Cortex of kidney (tissue), 1 donor: ENCODE measurements at places on chromosomes 3 and 15.

GRCh38 chr3:114880078-114880477, 267.0 kb downstream of the ZBTB20 start:
- DNase-seq = no peak

- no peak for DNase-seq
Measured at GRCh38 chr3:119628816-119629445, 31.2 kb downstream of the PLA1A start.

DNA sequence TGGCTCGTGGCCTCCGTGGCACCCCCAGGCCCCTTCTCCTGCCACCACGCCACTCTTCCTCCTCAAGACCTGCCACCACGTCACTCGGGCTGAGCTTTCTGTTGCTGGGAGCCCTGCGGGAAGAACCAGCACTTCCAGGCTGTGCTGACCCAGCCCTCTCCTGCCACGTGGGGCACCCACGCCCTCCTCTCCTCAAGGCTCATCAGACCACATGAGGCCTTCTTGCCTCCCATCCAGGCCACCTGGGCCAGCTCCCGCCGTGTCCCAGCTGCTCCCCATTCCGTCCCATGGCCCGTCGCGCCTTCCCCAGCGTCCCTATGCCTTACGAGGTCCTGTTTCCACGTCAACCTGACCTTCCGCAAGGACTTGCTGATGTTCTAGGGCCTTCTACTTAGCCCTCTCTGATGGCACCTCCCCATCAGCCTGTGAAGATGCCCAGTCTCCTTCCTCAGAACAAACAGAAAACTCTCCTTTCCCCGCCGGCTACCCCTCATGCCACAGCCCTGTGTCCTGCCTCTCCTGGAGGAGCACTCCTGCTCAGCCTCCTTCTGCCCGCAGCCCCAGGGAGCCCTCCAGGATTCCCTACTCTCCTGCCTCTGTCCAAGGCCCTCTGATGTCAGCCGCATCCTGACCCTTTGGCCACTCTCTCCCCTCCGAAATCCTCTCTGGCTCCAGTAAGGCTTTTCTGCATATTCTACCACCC, 71.1 kb upstream of the BLM start:
- no peak for DNase-seq

DNA sequence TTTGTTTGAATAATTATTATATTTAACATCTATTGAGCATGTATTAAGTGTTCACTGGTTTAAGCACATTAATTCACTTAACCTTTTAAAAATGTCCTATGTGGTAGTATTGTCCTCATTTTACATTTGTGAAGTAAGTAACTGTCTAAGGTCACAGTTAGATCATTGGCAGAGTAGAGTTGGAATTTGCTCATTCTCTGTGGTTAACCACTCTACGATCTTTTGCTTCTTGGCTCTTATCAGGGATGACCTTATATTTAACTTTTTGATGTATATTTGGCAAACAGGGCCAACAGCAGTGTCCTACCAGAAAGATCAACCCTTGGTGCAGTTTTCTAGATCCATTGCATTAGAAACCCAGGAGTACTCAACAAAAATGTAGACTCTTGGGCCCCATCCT, 34.0 kb downstream of the PXK start:
- DNase-seq = no peak

DNA sequence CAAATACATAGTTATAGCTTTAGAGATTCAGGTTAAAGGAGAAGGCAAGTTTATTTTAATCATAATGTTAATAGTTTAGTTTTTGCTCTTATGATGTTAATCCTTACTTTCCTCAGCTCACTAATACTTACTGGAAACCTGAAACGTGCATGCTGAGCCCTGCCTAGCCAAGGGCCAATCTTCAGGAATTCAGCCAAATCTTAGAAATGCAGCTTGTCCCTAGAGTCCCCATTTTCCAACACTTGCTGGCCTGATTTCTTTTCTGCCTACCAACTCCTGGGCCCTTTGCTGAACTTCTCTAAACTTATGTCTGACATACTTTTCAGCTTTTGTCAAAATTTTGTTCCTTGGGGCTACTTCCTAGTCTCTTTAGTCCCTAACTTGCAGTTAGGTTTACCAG, 22.8 kb downstream of the BCHE start:
- no peak for DNase-seq

GRCh38 chr15:77543159-77543882, 89.4 kb downstream of the LINGO1 start:
- DNase-seq = no peak

DNA sequence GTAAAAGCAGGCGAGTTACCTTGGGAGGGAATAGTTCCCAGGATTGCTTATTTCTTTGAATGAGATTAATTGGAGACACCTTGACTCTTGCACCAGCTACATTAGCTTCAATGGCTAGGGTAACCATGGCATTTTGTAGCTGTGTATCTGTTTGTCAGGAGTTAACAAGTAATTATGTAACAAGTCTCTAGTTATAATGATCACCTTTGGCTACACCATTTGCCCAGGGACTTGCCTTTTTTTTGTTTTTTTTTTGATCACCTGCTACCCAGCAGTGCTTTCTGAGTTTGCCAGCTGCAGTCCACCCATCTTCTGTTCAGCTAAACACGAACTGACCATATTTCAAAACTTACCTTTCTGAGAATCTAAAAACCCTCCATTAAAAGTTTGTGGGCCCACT, 2.2 kb downstream of the MED12L start:
- DNase-seq = no peak

GRCh38 chr3:124823206-124823605, 64.0 kb downstream of the ITGB5 start:
- no peak for DNase-seq

DNA sequence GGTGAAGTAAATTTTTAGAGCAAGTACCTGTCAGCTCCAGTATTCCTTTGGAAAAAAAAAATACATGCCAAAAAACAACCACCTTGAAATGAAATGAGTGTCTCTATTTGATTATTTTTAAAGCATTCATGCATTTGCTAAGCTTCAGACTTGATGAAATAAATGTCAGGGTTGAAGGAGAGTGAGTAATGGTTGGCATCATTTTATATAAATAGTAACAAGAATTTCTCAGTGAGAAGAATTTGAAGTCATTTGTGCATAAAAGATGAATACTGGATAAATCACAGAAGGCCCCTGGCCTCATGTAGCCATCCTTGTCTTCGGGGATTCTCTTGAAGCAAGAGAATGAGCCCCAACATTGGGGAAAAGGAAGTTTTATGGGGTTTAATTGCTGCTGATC, 318.4 kb downstream of the LPP start:
- no peak for DNase-seq

GRCh38 chr15:78083687-78084448, 6.4 kb upstream of the TBC1D2B start:
- DNase-seq = no peak

DNA sequence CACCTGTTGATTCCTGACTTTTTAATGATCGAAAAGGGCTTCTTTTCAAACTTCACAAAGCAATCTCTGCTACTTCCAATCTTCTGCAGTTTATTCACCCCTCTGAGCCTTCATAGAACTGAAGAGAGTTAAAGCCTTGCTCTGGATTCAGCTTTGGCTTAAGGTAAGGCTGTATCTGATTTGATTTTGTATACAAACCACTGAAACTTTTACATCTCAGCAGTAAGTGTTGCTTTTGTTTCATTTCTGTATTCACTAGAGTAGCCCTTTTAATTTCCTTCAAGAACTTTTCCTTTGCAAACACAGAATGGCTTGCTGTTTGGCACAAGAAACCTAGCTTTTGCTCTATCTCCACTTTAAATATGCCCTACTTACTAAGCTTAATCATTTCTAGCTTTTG, 1193.0 kb upstream of the GBE1 start:
- DNase-seq = no peak

DNA sequence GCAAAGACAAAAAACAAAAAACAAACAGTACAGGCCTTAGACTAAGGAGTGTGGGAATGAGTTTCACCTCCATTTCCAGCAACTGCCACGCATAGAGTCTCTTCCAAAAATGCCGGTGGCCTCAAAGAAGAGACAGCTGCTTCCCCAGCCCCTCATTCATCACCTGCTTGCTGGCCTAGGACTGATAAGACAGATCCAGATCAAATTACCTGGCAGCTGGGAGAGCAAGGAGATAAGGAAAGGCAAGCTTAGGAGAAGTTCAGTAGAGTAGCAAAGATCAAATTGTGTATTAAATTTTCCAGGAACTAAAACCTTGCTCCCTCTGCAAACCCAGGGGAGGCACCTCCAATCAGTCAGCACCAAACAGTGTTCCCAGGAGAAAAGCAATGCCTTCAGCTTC, 325.8 kb upstream of the CTNNB1 start:
- DNase-seq = no peak

- DNase-seq = no peak
Measured at GRCh38 chr15:84840255-84840654, 23.1 kb downstream of the ALPK3 start.

- no peak for DNase-seq
Measured at GRCh38 chr15:86079508-86080266, at the start of gene AGBL1. Gene AGBL1 (plus strand): TSS chr15:86079871.

DNA sequence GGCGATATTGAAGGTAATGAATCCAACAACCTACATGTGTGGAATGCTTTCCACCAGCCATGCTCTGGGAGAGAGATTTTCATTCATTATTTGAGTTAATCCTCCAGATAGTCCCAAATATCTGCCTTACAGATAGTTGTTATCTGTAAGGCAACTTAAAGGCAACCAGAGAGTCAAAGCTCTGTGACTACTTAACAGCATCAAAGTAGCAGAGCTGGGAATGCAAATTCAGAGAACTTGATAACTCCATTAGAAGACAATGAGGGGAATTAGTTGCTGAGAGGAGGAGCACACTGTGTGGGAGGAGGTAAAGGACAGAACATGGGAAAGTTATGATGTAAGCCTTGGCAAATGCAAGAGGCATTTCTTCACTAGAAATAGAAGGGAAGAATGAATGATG, 10.5 kb upstream of the CRBN start:
- no peak for DNase-seq

DNA sequence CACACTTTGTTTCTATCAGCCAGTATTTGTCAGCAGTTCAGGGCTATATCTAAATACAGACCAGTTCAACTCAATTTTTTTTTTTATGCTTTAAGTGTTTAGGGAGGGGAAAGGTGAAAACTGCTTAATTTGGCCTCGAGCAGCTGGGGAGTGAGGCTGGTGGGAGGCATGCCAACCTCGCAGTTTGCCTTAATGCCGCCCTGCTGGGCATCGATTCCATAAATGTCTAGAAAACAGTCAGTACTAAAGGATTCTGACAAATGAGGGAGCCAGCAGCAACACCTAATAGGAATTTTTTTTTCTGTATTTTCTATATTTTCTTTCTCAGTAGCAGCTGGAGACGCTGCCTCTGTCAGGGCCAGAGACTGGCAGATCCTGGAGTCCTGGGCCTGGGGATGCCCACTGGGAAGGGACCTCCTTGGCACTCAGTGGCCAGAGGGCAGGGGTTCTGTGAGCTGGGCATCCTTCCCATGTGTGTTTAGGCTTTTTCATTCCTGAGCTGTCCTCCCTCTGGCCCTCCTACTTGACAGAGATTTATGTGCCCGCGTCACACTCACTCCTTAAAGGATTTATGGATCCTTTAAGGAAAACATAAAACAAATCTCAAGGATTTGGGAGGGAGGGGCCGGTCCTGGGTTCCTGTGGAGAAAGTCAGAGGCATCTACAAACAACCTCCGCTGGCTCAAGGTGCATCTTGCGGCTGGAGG, 117.8 kb downstream of the WNT5A start:
- DNase-seq = no peak

GRCh38 chr15:90870354-90871138, 2.2 kb downstream of the FURIN start:
- no peak for DNase-seq

DNA sequence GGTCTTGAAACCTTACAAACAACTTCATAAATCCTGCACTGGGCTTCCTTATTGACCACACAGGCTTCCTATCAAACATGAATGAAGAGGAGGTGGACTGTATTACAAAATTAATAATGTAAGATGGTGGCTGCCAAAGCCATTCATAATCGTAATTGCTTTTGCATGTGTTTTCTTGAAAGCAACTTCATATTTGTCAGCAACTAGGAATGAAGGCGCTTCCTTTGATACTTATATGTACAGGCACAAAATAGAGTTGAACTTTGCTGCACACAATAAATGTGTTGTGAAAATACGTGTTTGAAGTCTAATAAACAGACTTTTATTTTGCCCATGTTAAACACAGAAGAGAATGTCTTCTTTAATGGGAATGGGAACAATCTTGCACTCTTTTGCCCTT, 72.1 kb upstream of the OXTR start:
- no peak for DNase-seq

GRCh38 chr15:45262906-45263461, 10.9 kb downstream of the SLC28A2 start:
- no peak for DNase-seq

GRCh38 chr15:41258750-41259471, 27.8 kb downstream of the CHP1 start:
- DNase-seq = no peak

GRCh38 chr15:65789759-65790425, 2.2 kb downstream of the DENND4A start:
- DNase-seq = no peak

- no peak for DNase-seq
Measured at GRCh38 chr15:65730549-65731172, 61.4 kb downstream of the DENND4A start.

- no peak for DNase-seq
Measured at GRCh38 chr3:186933816-186934215, 3.5 kb downstream of the ST6GAL1 start.

DNA sequence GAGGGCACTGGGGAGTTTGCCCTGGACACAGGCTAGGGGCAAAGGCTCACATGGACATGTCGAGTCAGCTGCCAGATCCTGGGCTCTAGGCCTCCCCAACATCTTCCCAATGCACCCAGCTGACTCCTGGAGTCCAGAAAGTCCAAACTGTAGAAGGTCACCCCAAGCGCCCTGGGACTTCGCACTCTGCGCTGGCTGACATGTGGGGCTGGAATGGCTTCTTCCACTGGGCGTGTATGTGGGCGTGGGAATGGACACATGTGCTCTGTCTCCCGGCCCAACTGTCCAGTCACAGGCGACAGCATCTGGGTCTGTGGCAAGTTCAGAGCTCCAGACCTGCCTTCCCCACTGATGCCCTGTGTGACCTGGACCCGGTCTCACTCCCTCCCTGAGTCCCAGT, 13.2 kb upstream of the FURIN start:
- DNase-seq = no peak

DNA sequence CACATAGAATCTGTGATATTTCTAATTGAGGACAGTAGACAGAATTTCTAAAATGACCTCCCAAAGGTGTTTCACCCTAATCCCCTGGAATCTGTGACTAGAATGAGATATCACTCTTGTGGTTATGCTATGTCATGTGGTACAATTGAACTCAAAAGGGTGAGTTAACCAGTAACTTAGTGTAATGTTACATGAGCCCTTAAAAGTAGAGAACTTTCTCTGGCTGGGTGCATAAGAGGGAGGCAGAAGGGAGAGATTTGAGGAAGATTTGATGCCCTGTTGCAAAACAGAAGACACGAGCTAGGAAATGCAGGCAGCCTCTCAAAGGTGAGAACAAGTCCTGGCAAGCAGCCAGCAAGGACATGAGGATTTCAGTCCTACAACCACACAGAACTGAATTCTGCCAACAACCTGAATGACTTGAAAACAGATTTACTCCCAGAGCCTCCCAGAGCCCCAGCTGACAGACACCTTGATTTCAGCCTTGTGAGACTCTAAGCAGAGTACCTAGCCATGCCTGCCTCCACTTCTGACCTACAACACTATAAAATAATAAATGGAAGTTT, 160.3 kb downstream of the MTHFS start:
- DNase-seq = no peak

- no peak for DNase-seq
Measured at GRCh38 chr3:117510396-117510795, 800.8 kb downstream of the TUSC7 start.

GRCh38 chr3:81502236-81502635, 259.2 kb downstream of the GBE1 start:
- DNase-seq = no peak

- no peak for DNase-seq
Measured at GRCh38 chr3:14188041-14188754, 9.6 kb downstream of the LSM3 start.

- DNase-seq = no peak
Measured at GRCh38 chr3:149542375-149543312, 68.1 kb downstream of the TM4SF4 start.
